ENCODE measurements at places on chromosomes 6 and 20. TPM values are rescaled to one million over a fixed set of nuclear protein-coding genes. Genes with fewer than 3 reads are reported as not detected.

DNA sequence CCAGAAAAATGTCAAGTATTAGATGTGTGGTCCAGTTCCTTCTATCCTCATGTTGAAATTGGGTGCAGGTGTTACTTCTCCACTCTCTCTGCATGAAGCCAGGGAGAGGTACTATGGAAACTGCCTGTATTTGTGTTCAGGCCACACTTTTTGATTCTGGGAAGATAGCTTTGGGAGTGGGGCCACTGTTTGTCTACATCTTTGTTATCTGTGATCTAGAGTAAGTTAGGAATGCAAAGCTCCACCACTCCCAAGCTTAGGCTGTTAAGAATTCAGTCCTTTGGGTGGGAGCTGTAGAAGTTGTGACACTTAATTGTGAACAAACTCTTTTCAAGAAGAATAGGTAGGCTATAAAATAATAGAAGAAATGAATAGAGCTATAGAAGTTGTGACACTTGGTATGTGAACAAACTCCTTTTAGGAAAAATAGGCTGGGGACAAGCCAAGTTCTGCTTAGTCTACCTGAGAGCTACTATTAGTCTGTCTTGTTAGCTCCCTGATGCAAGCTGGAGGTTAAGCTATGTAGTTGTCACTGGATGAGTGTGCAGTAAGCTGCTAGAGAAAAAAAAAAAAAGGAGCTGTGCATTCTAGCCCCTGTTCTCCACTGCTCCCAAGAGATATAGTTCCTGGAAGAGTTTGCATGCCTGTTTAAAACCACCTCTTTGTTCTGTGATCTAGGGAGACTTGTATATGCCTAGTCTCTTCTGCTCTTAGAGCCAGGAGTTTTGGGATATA lies 7.1 kb upstream of the GFRAL start:
- no peaks in the 10 kb centered on the region for H3K27me3 ChIP-seq
- H3K27ac ChIP-seq: no peak overlapping the region
- H3K4me1 ChIP-seq: no peaks in the 10 kb centered on the region

DNA sequence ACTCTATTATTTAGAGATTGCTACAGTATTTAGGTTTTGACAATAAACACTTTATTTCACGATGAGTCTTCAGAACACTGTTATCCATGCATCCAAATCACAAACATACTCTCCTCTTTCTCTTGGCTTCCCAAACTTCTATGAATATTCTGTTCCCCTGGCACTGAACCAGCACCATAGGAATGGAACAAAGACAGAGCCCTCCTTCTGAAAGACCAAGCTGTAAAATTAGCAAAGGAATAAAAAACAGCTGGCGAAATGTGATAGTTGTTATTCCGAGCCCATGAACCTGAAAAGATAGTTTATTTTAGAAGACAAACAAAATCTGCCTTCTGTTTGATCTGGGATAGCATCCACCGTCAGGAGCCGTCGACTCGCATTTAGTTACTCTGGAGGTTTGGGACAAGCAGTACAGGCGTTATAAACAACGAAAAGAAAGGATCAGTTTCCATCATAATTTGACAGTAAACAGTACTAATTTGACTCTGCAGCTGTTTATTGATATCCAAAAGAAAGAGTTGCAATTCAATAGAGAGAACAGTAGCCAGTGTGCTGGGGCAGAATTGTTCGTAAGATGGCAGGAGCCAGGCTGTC lies 161.4 kb downstream of the CLIC5 start:
- no peaks in the 10 kb centered on the region for H3K27me3 ChIP-seq
- no peak overlapping the region for H3K27ac ChIP-seq
- no peak overlapping the region for H3K4me3 ChIP-seq
- no peaks in the 10 kb centered on the region for H3K36me3 ChIP-seq
- H3K4me1 ChIP-seq: no peaks in the 10 kb centered on the region

DNA sequence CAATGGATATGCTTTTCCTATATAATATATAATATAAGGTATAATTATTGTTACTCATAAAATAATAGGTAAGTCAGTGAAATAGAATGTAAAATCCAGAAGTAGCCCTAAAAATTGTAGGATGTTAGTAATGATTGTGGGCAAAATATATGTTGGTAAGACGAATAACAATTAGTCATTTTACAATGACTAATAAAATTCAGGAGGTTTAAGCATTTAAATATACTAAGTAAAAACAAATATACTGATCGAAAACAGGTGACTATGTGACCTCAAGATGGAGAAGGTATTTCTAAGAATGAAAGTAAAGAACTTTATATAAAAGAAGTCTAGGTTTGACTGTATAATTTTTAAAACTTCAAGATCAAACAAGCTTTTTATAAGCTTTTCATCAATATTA lies 28.9 kb downstream of the FUCA2 start:
- H3K4me1 ChIP-seq: no peaks in the 10 kb centered on the region
- H3K4me3 ChIP-seq: no peak overlapping the region
- H3K36me3 ChIP-seq: no peaks in the 10 kb centered on the region
- H3K27me3 ChIP-seq: no peaks in the 10 kb centered on the region
- H3K27ac ChIP-seq: no peak overlapping the region

GRCh38 chr6:16060039-16060438 lies 68.8 kb upstream of the MYLIP start:
- no peaks in the 10 kb centered on the region for H3K27me3 ChIP-seq
- peak; percentile 47 for DNase-seq
- H3K27ac ChIP-seq: peak overlapping the region; percentile 50
- peaks cover 25% of the 10 kb centered on the region for H3K4me1 ChIP-seq
- peak overlapping the region; percentile 21 for H3K4me3 ChIP-seq

DNA sequence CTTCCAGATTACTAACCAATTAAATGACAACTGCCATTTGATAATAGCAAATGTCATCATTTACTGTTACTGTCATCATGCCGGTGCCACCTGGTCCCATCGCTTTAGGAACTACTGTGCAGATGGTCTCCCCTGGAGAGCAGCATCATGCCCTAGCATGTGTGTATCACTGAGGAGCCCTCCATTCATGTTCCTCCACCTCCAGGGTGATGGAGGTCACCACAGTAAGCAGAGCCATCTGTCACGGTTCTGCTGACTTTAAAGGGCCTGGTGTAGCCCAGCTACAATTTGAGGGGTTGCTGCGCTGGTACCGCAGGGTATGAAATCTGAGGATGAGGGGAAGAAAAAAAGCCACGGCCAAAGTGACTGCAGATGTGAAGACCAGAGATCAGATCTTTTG lies 118.8 kb upstream of the KCNK16 start:
- no peak for DNase-seq
- no peak overlapping the region for H3K27ac ChIP-seq
- H3K4me3 ChIP-seq: no peak overlapping the region
- H3K4me1 ChIP-seq: no peaks in the 10 kb centered on the region
- no peaks in the 10 kb centered on the region for H3K36me3 ChIP-seq

GRCh38 chr6:83574783-83575182 lies 62.4 kb downstream of the PRSS35 start:
- H3K27ac ChIP-seq: no peak overlapping the region
- H3K36me3 ChIP-seq: peaks cover 2% of the 10 kb centered on the region
- no peaks in the 10 kb centered on the region for H3K27me3 ChIP-seq
- H3K4me3 ChIP-seq: no peak overlapping the region

GRCh38 chr6:170041526-170041925 lies 249.4 kb downstream of the DLL1 start:
- no peak overlapping the region for H3K4me3 ChIP-seq
- DNase-seq: no peak
- H3K4me1 ChIP-seq: peaks cover 3% of the 10 kb centered on the region
- H3K36me3 ChIP-seq: peaks cover 23% of the 10 kb centered on the region
- H3K27me3 ChIP-seq: no peaks in the 10 kb centered on the region
- H3K27ac ChIP-seq: no peak overlapping the region

GRCh38 chr20:48732081-48732829 lies 95.5 kb downstream of the PREX1 start:
- no peak for DNase-seq
- no peak overlapping the region for H3K27ac ChIP-seq
- H3K4me1 ChIP-seq: no peaks in the 10 kb centered on the region
- H3K4me3 ChIP-seq: no peak overlapping the region

DNA sequence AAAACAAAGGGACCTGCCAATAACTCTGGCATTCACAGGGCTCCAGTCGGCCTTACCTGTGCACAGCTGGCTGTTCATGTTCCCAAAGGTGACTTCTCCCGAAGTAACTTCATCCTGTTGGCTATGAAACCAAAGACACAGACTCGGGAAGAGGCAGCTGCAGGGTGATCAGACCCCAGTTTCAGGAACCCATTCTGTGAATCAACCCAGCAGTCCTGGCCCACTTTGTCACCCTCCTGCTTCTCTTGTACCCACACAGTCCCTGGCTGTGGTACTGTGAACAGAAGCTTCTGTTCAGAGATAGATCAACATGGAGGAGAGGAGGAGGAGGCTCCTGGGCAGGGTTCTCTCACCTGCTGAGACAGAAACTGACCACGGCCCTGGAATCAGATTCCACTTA lies 8.7 kb upstream of the PGC start:
- no peaks in the 10 kb centered on the region for H3K36me3 ChIP-seq
- no peak overlapping the region for H3K27ac ChIP-seq
- no peaks in the 10 kb centered on the region for H3K4me1 ChIP-seq
- H3K4me3 ChIP-seq: no peak overlapping the region
- no peaks in the 10 kb centered on the region for H3K27me3 ChIP-seq

Gene HSPA1B
- total RNA-seq: 90.5 TPM

Gene RIMS1
- 0.83 TPM for total RNA-seq

Measured in H9 (cell line).